Stimulated activated CD4-positive, alpha-beta T cell treated with anti-CD3 and anti-CD28 coated beads, TNF-alpha, amount 100 ng/mL, for 48 hours (primary cell): ENCODE measurements at places on chromosomes 13 and 19.

DNA sequence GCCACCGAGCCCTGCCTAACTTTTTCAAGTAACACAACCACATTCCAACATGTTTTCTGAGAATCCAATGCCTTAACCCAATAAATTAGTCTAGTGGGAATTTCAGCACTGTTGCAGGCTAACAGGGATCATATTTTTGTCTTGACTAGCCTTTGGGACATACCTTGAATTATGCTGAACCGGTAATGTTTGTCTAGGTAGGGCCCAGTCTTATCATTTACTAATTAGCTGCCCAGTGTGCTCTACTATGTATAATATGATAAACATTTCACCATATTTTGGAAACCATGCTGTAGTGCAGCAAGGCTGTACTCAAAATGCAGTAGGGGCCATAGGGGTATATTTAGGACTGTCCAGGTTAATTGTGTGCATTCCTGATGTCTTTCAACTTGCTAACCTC is 3.3 kb upstream of the PDS5B start:
- no peak for DNase-seq

DNA sequence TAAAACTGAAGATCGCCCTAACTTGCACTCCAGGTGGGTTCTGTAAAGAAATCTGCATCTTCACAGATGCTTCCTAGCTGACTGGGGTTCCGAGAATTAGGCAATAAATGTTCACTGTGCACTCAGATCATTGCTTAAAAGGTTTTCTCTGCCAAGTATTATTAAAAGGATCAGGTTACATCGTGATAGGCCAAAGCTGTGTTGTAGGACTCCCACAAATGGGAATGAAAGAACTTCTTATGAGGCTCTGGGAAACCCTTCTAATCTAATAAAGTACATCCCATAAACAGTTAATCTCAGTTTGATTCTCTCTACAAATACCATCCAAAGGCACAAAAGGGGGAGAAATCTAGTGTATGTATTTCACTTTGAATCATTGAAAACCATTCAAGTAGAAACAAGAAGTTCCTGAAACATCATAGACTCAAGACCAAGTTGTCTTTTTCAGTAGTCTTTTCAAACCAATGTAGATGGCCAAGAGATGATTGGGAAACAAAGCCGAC is 7.1 kb upstream of the POU4F1 start:
- no peak for DNase-seq

DNA sequence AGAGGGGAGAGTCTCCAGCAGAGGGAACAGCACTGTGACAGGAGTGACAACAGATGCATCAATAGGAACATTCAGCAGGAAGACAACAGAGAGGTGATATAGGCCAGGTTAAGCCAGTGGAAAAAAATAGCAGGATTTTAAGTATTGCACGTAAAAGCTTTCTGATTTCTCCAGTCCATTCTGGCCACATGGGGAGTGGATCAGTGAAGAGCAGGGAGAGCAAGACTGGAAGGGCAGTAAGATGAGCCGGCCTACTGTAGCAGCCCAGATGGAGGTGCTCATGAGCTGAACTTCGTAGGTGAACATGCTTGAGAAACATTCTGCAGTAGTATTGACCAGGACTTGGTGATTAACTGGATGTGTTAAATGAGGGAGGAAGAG is 1.7 kb downstream of the UTP14C start:
- DNase-seq = no peak

DNA sequence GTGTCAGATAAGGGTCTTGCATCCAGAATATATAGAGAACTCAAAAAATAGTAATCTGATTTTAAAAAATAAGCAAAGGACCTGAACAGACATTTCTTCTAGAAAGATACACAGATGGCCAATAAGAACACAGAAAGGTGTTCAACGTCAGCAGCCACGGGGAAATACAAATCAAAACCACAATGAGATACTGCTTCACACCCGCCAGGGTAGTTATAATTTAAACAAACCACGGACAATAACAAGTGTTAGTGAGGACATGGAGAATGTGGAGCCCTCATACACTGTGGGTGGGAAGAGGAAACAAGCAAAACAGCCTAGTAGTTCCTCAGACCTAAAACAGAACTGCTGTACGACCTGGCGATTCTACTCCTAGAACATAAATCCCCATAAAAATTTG is 26.7 kb upstream of the NAPA start:
- no peak for DNase-seq

DNA sequence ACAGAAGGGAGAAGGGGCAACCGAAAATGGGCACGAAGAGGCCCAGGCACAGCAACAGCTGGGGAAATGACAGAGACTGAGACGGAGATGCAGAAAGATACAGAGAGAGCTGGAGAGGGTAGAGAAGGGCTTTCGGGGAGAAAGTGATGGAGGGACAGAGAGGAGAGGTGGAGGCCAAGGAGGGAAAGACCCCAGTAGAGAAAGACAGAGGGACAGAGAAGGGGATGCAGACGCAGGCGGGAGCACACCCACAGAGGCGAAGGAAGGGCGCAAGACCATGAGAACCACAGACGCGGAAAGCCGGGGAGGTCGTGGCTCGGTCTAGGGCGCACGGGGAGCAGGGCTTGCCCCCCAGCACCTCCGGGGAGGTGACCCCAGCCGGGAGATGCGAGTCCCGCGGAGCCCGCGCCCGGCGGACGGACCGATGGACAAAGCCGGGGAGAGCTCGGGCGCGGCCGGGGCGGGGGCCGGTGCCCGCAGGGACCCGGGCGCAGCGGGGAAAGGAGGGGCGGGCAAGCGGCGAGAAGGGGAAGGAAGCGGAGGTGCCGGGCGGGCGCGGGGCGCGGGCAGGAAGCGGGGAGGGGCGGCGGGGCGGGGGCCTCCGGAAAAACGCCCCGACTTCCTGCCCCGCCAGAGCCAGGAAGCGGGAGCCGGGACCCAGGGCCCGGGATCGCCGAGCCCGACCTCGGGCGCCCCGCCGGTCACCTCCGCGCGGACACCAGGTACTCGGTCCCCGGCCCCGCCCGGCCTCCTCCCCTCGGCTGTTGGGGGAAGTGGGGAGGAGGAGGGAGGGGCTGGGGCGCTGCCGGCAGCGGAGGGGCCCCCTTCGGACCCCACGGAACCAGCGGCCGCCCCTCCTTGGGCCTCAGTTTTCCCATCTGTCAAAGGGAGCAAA is at the start of gene ARHGEF1:
Gene ARHGEF1, plus strand, starts transcription at position 617 of the 895 bp plus-strand sequence. CDS start 4,899 bp downstream, outside the sequence.
- no peak for DNase-seq

- no peak for DNase-seq
Observed at GRCh38 chr19:30516531-30516930, 144.3 kb downstream of the ZNF536 start.

DNA sequence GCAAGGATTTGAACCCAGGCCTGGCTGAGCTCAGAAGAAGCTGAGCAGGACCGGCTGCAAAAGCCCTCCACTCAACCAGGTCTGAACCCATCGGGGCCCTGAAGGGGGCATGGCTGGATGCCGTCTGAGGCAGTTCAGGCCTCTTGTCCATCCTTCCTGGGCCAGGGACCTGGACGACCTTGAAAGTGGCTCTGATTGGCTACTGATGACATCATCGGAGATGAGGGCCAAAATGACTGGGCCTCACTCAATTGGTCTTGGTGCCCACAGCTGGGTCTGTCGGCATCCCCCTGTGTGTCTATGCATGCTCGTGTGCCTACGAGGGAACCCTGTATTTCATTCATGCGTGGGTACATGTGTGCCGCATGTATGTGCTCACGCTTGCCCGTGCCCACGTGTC is 71.8 kb downstream of the PTPRS start:
- no peak for DNase-seq

GRCh38 chr13:39306639-39307589 is 268.7 kb downstream of the NHLRC3 start:
- no peak for DNase-seq

DNA sequence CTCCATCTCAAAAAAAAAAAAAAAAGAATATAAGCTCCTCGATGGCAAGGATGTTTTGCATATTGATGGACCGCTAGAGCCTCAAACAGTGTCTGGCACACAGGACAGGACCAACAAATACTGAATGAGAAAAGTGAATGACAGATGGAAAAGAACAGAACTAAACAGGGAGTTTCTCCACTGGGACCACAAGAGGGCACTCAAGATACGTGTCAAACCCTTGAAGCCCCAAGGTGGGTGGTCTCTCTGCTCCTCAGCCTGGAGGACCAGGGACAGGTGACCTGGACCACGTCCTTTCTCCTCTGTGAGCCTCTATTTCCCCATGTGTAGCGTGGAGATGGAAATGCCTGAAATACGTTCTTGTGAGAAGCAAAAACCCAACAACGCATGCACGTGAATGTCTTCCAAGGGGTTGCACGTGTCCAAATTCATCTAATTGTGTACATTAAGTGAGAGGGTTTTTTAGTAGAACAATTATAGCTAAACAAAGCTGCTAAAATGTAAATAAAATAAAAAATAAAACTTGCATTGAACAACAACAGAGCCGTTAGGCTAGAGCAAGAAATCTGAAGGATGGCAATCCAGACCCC is 5.7 kb upstream of the CDC42EP5 start:
- no peak for DNase-seq

DNA sequence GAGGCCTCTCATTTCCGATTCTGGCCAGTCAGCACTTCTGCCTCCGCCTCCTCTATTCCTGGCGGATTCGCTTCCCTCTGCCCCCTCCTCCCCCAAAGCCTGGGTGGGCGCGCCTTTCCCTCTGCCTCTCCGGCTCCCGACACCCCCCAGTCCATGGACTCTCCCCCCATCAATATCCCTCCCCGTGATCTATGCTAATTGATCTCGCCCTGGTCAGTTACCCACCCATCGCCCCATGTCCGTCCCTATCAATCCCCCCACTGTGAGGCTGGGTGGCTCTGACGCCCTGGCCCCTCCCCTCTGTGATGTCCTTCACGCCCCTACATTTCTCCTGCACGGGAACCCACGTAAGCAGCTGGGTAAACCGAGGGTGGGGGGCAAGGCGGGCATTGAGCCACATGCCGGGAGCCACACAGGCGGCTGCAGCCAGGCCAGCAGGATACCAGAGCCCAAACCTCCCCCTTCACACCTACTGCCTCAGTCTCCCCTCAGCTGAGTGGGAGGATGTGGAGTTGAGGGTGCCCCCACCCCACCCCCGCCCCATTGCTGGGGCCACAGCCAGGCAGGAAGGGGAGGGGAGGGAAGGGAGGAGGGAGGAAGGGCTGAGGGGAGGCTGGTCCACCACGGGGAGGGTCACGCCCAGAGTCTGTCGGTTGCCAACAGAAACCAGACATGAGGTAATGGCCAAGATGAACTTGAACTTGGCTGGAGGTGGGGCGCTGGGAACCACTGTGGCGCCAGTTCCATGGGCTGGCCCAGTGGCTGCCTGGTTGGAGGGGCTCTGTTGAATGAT is 21.0 kb downstream of the SMIM24 start:
- no peak for DNase-seq

- no peak for DNase-seq
Observed at GRCh38 chr13:113602291-113602988, 17.9 kb downstream of the TFDP1 start.

- no peak for DNase-seq
Observed at GRCh38 chr13:102128216-102128810, 273.5 kb downstream of the FGF14 start.

DNA sequence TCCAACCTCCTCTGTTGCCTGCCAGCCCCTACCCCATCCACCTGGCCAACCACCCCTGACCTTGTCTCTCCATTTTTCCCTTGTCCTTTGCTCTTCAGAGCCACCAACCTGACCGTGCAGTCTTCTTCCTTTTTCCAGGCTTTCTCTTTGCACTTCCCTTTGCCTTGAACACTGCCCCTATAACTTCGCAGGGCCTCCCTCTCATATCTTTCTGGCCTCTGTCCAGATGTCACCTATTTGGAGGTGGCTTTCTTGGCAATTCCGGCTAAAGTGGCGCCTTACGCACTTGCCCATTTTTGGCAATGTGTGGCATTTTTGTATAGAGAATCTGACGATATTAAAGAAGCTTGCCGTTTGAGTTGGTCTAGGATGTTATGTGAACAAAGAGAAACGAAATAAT is 844 bp downstream of the ZNF543 start:
- no peak for DNase-seq

DNA sequence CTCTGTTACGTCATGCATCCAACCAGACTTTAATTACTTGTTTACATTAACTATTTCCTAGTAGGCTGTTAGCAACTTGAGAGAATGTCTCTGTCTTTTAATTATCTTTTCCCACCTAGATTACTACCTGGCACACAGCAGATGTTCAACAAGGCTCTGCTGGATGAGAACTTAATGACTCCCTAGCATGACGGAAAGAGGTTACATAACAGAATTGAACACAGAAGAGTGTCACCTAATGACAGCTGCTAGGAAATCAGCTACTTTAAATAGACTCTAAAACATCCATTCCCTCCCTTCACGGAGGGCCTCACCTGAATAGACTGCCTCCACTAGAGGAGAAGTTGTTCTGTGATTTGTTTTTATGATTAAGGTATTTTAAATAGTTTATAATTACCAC is 110.8 kb downstream of the TEX29 start:
- DNase-seq = no peak

DNA sequence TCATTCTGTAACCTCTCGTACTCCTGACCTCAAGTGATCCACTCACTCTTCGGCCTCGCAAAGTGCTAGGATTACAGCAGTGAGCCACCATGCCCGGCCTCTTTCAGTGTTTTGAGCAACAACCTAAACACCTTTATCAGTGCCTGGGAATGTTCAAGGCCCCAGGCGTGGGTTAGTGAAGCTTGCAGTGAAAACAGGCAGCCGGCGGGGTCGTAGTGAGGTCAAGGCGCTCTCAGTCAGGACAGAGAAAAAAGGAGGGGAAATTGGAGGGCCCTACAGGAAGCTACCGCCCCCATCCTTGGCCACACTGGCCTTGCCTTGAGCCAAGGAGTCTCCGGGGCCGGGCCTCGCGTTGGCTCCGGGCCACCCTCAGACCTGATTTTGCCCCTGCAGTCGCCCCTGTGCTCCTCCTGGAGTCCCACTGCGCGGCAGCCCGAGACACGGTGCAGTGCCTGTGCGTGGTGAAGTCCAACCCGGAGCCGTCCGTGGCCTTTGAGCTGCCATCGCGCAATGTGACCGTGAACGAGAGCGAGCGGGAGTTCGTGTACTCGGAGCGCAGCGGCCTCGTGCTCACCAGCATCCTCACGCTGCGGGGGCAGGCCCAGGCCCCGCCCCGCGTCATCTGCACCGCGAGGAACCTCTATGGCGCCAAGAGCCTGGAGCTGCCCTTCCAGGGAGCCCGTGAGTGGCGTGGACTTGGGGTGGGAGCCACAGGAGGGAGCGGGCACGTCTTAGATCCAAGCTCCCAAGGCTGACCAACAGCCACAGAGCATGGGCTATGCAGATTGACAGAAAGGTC is 17.7 kb downstream of the MAG start:
- no peak for DNase-seq
